Heart right ventricle (tissue), 16 donors: ENCODE measurements at places on chromosomes 1 and 21. TPM values are rescaled to one million over a fixed set of nuclear protein-coding genes. Genes with fewer than 3 reads are reported as not detected.
A peak's percentile ranks its signal among the peaks of the same experiment; 100 is the strongest.

Gene ACBD6
- 20.8 TPM for total RNA-seq

- DNase-seq: no peak
- no peaks in the 10 kb centered on the region for H3K27me3 ChIP-seq
- peaks cover 54% of the 10 kb centered on the region for H3K4me1 ChIP-seq
- H3K36me3 ChIP-seq: peaks cover 10% of the 10 kb centered on the region
- peak overlapping the region; percentile 72 for H3K4me3 ChIP-seq
These were observed 554 bp upstream of the SLC39A1 start for GRCh38 chr1:153963850-153964331.

DNA sequence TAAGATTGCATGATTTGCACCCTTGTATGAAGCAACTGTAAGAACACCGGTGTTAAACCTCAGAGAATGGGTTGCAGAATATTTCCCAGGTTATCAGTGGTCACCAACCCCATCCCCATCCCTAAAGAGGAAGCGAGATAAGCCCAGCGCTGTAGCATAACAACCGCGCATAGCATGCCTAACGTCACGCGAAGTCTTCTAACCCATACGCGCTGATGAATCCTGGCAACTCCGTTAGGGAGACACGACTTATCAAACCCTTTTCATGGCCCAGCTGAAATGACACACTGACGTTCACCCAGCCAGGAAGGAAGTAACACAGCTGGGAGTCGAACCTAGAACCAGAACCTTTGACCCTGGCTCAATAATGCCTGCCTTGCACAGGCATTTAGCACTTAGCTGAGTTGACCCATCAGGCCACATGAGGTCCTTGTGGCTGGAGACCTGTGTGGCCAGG, 24.2 kb downstream of the TMEM51 start:
- H3K27ac ChIP-seq: no peak overlapping the region
- peaks cover 6% of the 10 kb centered on the region for H3K4me1 ChIP-seq
- H3K4me3 ChIP-seq: no peak overlapping the region
- no peaks in the 10 kb centered on the region for H3K36me3 ChIP-seq
- H3K27me3 ChIP-seq: no peaks in the 10 kb centered on the region
- DNase-seq: no peak

- H3K27me3 ChIP-seq: no peaks in the 10 kb centered on the region
- H3K4me1 ChIP-seq: no peaks in the 10 kb centered on the region
- DNase-seq: no peak
- H3K27ac ChIP-seq: no peak overlapping the region
These were observed 178.3 kb downstream of the HMCN1 start for GRCh38 chr1:185912504-185912903.

DNA sequence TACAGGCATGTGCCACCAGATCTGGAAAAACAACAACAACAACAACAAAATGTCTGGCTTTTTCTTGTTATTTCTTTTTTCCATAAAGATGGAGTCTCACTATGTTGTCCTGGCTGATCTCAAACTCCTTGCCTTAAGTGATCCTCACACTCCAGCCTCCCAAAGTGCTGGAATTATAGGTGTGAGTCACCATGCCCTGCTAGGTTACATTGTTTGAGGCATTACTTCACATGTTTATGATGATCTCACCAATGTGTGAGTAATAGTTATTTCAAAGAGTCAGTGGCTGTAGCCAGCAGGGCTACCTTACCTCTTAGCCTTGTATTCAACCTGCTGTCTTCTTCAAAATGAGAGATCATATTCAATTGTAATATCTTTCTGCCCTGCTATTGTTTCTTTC, 445.7 kb downstream of the AMY1C start:
- DNase-seq: no peak
- no peaks in the 10 kb centered on the region for H3K36me3 ChIP-seq
- no peaks in the 10 kb centered on the region for H3K4me1 ChIP-seq
- H3K27me3 ChIP-seq: no peaks in the 10 kb centered on the region
- no peak overlapping the region for H3K27ac ChIP-seq
